Type B pancreatic cell (in vitro differentiated cells): ENCODE measurements at places on chromosomes 4 and X.

GRCh38 chrX:107712231-107713202, 63.1 kb downstream of the TSC22D3 start:
- DNase-seq: no peak

DNA sequence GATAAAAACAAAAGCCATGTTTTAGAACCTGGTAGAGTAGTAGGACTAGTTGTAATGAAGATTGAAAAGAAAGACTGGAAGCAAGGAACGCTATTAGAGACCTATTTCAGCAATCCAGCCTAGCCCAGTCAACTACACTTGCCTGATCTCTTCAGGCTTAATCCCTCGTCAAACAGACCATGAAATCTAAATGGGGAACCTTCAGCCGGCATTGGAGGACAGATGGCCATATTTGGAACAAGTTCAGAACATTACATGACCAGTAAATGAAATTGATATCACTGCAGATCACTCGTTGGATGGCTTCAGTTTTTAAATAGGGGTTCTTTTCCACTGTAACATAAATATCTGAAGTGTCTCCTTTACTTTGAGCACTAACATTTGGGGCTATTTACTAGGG, 84.8 kb upstream of the WDR44 start:
- DNase-seq: no peak

DNA sequence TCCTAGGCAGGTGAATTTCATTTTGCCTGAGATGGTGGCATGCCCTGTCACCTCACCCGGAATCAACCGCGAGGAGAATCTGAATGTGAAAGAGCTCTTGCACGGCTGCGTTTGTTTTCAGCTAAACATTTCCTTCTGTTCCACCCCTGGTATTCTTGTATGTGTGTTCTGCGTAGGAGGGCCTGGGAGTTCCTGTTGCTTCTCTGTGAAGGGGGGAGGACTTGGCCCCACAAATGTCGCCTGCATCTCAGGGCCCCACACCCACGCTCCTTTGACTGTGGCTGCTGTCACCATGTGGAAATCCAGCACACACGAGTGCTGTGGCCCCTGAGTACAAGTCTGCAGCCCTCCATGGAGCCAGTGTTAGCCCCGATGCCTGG, 45.8 kb upstream of the CLCN4 start:
- DNase-seq: no peak

- DNase-seq: no peak
Measured at GRCh38 chr4:3805026-3805425, 38.8 kb downstream of the ADRA2C start.

DNA sequence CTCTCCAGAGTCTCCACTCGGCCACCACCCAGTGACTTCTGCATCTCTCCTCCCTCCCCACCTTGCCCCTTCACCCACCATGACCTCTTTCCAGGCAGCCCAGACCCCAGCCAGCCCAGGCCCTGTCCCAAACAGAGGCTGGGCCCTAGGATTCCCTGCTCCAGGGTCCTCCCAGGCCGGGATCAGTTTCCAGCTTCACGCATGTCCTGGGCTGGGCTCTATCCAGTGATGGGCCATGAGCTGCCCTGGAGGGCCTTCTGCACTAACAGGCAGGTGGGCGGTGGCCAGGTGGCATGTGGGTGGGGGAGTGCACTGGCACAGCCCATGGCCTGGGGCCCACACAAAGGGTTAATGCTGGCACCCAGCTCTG, 20.4 kb upstream of the ADD1 start:
- no peak for DNase-seq

DNA sequence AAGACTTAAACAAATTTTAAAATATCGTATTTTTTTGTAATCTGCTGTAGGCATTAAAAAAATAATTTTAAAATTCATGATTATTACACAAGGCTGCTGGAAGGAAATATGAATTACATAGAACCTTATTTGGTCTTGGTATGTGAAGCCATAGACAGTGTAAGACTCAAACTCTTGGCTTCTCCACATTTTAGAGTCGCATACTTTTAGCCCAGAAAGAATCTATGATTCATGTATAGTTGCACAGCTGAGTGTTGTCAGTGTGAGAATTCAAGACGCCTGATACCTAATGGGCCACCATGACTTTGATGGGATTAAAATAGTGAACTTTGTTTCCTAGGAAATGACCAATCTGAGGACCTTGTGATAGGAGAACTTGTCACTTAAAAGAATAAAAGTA, 1.4 kb downstream of the INTU start:
- DNase-seq: no peak

- DNase-seq: no peak
Measured at GRCh38 chr4:150050566-150050965, 27.7 kb upstream of the DCLK2 start.

DNA sequence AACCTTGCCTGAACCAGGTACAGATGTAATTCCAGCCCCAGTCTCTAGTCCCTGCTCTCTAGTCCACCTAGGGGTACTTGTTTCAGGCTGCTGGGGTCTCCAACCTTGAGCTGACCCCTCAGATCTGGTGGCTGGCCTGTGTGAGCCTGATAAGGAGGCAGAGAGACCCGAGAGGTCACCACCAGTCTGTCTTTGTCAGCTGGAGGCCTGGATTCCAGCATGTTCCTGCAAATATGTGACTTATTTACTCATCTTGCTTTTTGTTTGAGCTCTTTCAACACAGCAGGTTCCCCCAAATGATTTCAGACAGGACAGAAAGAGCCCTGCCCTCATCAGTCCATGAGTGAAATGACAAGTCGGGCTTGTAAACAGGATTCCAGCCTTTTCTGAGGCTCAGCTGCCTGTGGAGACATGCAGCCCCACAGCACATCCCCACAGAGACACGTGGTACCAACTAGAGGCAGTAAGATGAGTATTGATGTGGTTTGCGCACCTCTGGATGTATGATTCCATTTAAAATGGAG, 37.5 kb upstream of the STK26 start:
- no peak for DNase-seq
